ENCODE measurements at places on chromosomes 7 and 10.
A peak's percentile ranks its signal among the peaks of the same experiment; 100 is the strongest.

DNA sequence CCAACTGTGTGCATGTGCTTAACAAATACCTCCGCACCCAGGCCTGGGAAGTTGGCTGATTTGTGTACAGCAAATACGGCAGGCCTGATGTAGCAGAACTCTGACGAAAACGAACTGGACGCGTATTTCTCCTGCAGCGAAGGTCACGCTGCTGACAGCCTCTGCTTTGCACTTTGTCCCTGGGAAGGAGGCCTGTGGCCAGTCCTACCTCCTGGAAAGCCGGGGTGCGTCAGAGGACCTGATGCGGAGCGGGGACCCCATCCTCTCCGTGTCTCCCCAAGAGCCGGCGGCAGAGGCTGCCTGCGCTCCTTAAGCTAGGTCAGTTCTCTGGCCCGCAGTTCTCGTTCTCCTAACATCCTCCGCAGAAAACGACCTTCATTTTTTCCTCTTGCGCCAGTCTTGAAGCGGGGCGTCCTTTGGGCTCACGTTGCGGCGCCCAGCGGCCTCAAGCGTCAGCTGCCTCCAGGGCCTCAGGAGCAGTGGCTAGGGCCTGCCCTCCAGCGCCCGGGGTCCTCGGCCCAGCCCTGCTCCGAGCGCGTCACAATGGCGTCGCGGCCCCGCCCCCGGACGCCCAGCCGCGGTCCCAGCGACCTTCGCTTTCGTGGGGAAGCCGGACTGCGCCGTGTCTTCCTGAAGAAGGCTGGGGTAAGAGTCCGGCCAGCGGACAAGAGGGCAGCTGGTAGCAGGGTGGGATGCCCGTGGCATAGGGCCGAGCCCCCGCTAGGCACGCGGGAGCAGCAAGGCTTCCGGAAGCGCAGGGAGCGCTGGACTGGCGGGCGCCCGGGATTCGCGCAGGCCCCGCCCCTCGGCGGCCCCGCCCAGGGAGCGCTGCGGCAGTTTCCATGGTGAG is at the start of gene ZNF487:
TSS of gene ZNF487 (plus strand) at position 821 of the 850 bp plus-strand sequence. CDS start 38,703 bp downstream, outside the sequence.
- DNase-seq, result peak; percentile 93

DNA sequence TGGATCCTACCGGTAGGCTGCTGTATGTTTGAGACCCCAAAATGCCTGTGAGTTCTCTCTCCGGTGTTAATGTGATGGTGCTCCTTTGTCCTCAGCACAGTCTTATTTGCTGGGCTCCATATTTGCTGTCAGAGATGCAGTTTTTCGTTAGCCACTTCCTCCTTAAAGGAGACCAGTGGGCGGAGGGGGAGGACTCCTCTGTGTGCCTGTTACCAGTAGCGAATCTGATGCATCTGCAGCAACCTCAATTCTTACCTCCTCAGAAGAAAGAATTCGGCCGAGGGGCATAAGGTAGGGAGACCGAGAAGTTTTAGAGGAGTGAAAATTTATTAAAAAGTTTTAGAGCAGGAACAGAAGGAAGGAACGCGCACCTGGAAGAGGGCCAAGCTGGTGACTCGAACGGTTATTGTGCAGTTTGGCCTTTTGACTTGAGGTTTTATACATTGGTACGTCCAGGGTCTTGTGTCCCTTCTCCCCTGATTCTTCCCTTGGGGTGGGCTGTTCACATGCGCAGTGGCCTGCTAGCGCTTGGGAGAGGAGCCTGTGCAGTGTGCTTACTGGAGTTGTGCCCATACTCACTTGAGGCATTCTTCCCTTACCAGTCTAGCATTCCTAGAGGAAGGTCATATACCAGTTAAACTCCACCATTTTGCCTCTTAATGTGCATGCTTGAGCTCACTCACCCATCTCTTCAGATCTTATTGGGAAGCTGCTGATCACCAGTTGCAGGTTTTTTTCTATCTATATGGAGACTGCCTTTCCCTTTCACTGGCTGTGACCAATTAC is 49.5 kb downstream of the GNAI1 start:
- DNase-seq, result no peak

DNA sequence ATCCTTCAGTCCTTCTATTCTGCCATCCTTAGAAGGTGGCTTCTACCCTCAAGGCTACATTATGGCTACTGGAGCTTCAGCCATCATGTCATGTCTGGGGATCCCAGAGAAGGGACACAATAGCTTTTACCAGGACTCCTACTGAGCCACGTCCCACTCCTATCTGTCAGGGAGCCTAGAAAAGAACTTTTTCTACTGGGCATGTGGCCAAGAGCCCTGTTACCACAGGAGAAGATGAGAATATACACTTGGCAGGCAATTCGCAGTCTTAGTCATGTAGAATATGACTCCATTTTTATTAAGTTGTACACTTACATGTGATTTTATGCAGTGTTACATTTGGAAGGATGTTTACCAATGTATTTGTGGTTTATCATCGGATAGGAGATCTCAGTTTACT is 64.6 kb upstream of the KCNMA1 start:
- DNase-seq, result no peak

DNA sequence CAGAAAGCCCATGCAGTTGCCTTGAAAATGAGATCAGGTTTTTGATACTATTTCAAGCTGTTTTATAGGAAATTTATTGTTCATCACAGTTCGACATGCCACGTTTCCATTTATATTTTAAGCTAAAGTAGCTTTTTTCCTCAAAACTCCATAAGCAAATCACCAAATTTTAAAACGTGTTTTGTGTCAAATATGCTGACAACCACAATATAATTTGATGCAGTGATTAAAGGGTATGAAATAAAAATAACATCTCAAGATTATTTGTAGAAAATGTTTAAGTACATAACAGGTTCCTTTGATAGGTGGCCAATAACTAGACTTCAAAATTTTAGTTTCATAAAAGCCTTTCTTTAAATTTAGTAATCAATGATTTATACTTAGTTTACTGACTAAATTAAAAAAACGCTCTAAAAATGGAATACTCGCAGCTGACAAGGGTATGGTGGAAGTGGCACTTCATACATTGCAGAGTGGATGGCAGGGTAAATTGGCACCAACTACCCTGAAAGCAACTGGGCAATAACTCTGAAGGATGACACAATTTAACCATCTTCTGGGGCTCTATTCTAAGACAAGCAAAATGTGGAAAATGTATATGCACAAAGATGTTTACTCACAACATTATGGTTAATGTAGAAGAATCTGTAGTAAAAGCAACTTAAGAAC is 481.6 kb downstream of the TNS3 start:
- no peak for DNase-seq

GRCh38 chr7:1536743-1537534 is 6.4 kb downstream of the MAFK start:
- no peak for DNase-seq

DNA sequence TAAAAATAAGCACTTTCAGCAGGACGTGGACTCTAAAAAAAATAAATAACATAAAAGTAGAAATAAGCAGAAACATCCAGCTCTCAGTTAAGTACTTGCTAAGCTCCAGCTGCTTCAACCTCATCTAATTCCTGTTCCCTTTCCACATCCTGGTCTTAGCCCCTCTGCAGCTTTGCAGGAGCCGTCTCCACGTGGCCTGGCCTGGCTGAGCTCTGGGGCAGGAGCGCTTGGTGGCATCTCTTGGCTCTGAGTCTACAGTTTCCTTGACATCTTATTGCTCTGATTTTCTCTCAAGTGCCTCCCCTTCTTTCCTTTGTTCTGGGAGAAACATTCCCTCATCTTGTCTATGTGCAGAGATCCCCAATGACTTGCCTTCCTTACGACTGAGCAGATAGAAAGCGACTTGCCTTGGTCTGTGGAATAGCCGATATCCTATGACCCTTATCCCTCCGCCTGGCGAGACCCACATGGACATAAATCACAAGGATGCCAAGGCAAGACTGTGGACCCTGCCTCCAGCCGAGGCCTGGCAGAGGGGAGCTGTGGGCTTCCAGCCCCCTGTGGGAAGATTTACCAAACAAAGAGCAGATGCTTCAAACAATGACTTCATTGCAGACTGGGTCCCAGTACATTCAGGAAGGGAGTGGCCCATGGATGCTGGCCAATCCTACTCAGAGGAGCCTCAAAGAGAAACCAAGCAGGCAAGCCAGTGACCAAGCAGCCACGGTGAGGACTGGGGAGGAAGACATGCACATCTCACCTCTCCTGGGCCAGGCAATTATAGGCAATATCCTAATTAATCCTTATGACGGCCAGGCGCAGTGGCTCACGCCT is 61.9 kb downstream of the SPOCK2 start:
- no peak for DNase-seq

- DNase-seq, result no peak
Measured at GRCh38 chr7:35035511-35035961, 1.7 kb downstream of the DPY19L1 start.

DNA sequence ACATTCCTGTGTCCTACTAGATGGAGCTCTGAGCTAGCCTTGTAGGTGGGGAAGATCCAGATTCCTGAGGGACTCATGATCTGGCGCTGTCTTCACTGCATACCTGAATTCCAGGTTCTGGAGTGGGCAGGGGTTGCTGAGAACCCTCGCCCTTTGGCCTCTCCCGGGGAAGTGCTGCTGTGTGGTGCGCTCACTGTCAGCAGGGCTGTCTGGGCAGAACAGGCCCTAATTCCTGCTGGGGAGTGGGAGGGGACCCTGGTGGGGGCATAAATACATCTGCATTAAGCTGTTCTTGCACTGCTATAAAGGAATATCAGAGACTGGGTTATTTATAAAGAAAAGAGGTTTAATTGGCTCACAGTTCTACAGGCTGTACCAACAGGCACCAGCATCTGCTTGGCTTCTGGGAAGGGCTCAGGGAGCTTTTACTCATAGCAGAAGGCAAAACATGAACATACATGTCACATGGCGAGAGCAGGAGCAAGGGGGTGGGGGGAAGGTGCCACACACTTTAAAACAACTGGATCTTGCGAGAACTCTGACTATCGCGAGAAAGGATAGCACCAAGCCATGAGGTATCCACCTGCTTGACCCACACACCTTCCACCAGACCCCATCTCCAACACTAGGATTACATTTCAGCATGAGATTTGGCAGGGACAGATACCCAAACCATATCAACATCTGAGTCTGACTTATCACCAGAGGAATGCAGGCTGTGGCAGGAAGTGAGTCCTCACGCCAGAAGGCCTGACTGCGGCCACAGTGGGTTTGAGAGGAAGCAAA is 115.0 kb downstream of the ADCY1 start:
- no peak for DNase-seq

GRCh38 chr7:82442492-82443035 is 1.0 kb downstream of the CACNA2D1 start:
- no peak for DNase-seq

DNA sequence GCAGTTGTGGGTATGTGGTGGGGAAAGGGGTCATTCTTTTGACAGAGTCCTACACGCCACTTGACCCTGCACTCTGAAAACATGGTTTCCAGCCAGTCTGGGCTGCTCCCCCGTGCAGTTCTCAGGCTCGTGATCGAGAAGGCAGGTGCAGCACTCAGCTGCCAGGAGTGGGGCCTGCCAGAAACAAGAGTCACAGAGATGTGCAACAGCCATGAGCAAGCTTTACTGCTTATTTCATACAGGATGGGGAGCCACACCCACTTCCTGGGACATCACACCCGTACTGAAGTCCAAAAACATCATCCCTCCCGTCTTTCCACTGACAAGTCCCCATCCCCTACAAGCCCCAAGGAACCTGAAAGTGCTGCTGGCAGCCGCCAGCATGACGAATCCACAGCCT is 9.3 kb downstream of the ATG9B start:
- no peak for DNase-seq

- DNase-seq, result no peak
Measured at GRCh38 chr7:103613655-103614642, 167.9 kb upstream of the SLC26A5 start.

DNA sequence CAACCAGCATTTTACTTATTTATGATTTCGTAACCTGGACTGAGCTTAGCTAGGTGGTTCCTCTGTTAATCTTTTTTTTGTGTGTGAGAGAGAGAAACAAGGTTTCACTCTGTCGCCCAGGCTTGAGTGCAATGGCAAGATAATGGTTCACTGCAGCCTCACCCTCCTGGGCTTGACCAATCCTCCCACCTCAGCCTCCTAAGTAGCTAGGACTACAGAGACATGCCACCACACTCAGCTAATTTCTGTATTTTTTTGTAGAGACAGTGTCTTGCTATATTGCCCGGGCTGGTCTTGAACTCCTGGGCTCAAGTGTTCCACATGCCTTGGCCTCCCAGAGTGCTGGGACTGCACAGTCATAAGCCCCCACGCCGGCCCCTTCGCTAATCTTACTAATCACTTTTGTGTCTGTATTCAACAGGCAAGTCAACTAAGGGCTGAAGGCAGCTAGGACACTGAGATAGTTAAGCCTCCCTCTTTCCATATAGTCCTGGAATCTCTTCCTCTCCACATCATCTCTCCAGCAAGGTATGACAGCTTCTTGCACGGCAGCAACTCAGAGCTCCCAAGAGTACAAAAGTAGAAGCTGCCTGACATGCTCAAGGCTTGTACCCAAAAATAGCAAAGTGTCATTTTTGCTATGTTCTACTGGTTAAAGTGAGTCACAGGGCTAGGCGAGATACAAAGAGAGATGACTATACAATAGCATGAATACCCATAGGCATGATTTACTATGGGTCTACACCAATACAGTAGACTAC is 11.3 kb downstream of the KMT2C start:
- no peak for DNase-seq

DNA sequence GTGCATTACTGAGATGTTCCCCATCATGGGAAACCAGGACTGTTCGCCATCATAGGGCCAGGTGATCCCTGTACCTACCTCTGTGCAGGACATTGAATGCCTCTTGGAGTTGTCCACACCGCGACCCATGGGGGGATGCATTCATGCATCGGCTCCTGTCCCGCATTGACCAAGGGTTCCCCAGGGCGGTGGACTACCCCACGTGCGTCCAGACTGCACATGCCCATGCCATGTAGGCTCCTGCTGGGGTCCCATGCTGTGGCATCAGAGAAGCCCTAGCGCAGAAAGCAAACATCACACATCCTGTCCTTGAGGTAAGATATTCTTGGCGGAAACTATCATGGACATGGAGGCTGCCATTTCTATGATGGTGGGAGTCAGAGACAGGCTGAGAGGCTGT is 121.6 kb upstream of the UNC5B start:
- peak; percentile 5 for DNase-seq

DNA sequence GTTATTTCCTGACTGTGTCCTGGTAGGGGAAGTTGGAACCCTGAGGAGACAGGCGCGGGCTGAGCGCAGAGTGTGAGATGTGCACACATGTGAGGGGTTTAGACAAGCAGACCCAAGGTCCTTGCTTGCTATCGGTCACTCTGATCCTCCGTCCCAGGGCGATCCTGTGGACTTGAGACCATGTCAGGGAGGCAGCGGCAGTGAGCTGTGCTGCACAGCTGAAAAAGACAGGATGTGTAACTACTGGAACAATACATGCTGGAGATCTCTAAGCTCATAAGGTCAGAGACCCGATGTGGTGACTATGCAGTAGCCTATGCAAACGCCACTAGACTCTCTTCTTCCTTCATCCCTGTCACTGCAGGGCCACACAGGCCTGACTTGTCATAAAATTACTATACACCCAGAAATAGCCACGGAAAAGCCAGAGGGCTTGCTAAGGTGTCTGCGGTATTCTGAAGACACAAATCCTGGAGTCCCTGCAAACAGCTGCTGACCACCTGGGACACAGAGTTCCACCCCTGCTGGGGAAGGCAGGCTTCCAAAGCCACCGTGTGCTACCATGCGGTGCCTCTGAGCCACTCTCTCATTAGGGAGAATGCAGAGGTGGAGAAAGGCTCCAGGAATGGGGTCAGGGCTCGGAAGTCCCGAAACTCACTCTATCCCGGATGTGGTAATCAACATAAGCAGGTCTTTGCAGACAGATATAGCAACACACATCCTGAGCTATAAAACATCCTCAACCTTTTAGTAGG is 91.1 kb upstream of the DDC start:
- DNase-seq, result no peak

- DNase-seq, result no peak
Measured at GRCh38 chr7:100266576-100267354, 40.7 kb upstream of the SPDYE3 start.

Data from memory B cell (primary cell).